HepG2 (cell line): ENCODE measurements at places on chromosomes 2 and 18.

DNA sequence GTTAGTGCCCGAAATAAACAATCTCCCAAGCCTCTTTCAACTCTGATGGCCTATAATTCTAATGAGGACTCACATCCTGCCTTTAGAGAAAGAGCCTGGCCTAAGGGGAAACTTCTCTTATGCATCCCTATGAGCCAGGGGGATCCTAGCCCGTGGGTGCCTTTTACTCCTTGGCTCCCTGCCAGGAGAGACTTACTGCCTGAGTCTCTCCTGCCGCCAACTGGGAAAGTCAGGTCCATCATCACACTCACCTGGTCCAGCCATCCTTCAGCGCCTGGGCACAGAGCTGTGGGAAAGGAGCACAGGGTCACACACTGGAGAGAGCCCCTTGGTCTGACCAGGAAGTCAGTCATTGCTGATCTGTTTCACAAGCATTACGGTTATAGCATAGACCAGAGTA lies 24.1 kb downstream of the ENOSF1 start:
- no peak for DNase-seq

- no peak for DNase-seq
Measured at GRCh38 chr2:205868053-205868452, 185.8 kb downstream of the NRP2 start.

GRCh38 chr2:24576617-24577016 lies 85.6 kb downstream of the NCOA1 start:
- DNase-seq, result no peak

DNA sequence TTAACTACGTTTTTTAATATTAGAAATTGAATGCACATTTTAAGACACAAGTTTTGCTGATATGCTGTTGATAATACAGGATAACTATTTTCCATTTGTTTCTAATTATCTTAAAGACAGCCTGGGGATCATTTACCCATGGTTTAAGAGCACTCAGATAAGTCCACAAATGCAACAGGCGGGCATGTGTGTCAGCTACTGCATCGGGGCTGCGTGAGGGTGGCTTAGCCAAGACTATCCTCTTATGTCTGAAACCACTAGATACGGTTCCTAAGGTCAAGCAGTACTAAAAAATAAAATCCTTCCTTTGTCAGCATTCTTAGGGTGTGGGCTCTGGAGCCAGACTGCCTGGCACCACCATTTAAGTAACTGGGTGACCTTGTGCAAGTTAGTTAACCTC lies 254.8 kb downstream of the SATB2 start:
- DNase-seq, result no peak

GRCh38 chr2:165872101-165872791 lies 78.2 kb upstream of the GALNT3 start:
- no peak for DNase-seq

GRCh38 chr2:33086400-33087015 lies 139.8 kb downstream of the LTBP1 start:
- DNase-seq, result no peak

GRCh38 chr18:55088561-55088960 lies 129.3 kb upstream of the CCDC68 start:
- no peak for DNase-seq

DNA sequence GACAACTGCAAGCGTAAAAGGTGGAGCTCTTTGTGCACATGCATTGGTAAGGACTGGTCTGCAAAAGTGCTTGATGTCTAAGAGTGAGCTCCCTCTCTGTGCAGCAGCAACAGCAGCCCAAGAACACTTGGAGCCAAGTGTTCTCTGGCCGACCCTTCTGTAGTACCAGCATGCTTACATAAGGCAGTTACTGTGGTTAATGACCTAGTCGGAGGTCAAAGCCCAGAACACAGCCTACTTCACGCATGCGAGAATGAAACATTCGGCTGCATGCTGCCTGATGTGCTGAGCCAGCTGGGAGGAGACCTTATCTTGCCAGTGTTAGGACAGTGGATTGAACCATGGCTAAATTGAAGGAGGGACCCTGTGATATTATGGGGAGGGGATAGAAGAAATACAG lies 21.3 kb downstream of the NCAPH start:
- DNase-seq, result no peak

- DNase-seq, result no peak
Measured at GRCh38 chr2:179129574-179130238, 79.8 kb upstream of the CCDC141 start.

- DNase-seq, result no peak
Measured at GRCh38 chr2:136116151-136116812, 1.7 kb downstream of the CXCR4 start.

- DNase-seq, result no peak
Measured at GRCh38 chr2:17672583-17673317, 80.9 kb downstream of the SMC6 start.

GRCh38 chr2:204205082-204205481 lies 268.5 kb downstream of the ICOS start:
- DNase-seq, result no peak

DNA sequence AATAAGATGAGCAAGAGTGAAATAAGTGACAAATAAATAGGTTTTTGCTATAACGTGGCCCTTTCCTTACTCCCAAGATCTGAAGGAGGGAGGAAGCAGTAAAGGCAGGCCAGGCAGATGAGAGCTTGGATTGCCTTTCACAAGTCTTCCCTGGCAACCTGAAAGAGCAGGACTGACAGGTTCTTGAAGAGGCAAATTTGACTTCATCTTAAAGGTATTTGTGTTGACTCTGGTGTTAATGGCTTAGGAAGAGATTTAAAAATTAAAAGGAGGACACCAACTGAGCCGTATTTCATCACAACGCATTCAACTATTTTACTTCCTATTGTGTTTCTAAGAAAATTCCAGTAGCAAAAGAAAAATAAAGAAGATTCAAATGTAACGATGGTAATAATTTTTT lies 3.2 kb downstream of the STRN start:
- DNase-seq, result no peak

DNA sequence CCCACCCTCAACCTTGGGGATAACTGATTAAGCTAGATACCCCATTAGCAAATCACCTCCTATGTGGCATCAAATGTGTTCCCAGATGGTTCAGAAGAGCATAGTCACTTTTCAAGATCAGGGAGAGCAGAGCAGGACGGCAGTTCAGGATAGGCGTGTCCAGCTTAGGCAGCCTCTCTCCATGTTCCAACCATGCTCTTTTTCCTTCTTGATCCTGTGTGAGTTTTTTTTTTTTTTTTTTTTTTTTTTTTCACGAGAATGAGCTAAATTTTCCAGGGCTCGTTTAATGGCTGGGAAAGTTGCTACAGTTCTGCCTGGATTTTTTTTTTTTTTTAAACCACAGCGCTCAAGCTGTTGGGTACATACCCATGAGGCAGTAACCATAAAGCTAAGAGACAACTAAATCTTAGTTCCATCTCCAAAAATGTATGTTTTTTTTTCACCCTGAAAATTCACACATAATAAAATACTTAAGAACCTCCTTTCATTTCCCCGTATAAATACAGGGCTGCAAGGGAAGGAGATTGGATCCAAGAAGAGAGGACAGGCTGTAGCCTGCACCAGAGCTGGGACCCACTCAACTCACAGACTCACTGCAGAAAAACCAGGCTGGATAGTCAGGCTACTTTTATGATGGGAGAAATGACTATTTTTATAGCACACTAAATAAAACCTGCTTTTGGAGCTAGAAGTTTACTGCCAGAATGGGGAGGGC lies 244.3 kb downstream of the SETBP1 start:
- DNase-seq, result no peak

DNA sequence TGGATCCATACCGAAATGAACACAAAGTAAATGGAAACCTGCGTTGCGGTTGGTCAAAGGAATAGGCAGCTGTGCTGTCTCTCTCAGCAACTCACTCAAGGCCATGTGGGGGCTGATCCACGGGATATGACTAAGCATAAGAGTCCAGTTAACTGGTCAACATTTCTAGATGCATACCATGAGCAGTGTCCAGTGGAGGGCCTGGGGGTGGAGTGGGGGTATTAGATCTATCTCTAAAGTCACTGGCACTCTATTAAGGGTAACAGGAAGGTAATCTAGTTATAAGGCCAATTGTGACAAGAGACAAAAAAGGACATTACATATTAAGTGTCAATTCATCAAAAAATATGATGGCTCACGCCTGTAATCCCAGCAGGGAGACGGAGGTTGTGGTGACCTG lies 136.8 kb downstream of the TTC32 start:
- DNase-seq, result peak; percentile 30

GRCh38 chr2:161990036-161990435 lies 84.0 kb downstream of the DPP4 start:
- no peak for DNase-seq

GRCh38 chr18:52345428-52345827 lies 5.4 kb downstream of the DCC start:
- no peak for DNase-seq

GRCh38 chr2:68653538-68653982 lies 10.2 kb downstream of the PROKR1 start:
- DNase-seq, result no peak
